ENCODE measurements at places on chromosomes 6 and 20.

GRCh38 chr6:11820821-11821220, 42.2 kb upstream of the ADTRP start:
- DNase-seq = no peak

- no peak for DNase-seq
Measured at GRCh38 chr20:5674176-5674660, 76.0 kb upstream of the SHLD1 start.

- DNase-seq = no peak
Measured at GRCh38 chr6:47203266-47203937, 106.3 kb downstream of the TNFRSF21 start.

GRCh38 chr6:12769556-12770256, 53.1 kb downstream of the PHACTR1 start:
- DNase-seq = no peak

- no peak for DNase-seq
Measured at GRCh38 chr6:41638935-41639808, 904 bp downstream of the MDFI start.

- DNase-seq = no peak
Measured at GRCh38 chr6:35044145-35044745, 96.9 kb downstream of the TCP11 start.

GRCh38 chr6:1630771-1631217, 21.1 kb downstream of the FOXC1 start:
- no peak for DNase-seq

- no peak for DNase-seq
Measured at GRCh38 chr20:57684808-57685140, 25.0 kb downstream of the PMEPA1 start.

GRCh38 chr6:168034537-168034936, 37.1 kb downstream of the KIF25 start:
- DNase-seq = no peak

DNA sequence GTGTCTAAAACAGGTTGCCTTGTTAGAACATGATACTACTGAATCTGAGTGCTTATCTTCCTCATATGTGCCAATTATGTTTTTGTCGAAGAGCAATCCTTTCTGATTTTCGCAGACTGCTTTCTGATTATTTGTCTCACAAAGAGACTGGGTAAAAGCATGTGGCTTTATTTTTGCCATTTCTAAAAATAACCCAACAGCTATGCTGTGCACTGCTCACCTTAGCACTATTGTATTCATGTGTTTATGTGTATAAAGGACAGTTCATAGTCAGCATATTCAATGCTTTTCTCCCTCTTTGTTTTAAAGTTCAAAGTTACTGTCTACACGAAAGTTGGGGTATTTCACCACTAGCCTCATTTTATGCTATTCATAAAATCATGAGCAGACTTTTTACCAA, 127.0 kb downstream of the SGK1 start:
- no peak for DNase-seq

- DNase-seq = peak; percentile 12
Measured at GRCh38 chr6:148464319-148465010, 121.8 kb downstream of the SASH1 start.

GRCh38 chr6:41560431-41561192, 14.4 kb downstream of the FOXP4 start:
- peak; percentile 53 for DNase-seq

- DNase-seq = peak; percentile 83
Measured at GRCh38 chr20:63553251-63553932, 567 bp upstream of the FNDC11 start.

GRCh38 chr6:9851006-9851405, 563.9 kb downstream of the TFAP2A start:
- no peak for DNase-seq

- DNase-seq = no peak
Measured at GRCh38 chr6:15444081-15444731, 198.3 kb downstream of the JARID2 start.

Data from stimulated activated CD8-positive, alpha-beta memory T cell treated with anti-CD3 and anti-CD28 coated beads, Interleukin-4, amount 100 ng/mL, for 1 hour (primary cell).